Esophagus squamous epithelium (tissue), 5 donors: ENCODE measurements at places on chromosomes 12 and 14.

- no peak for DNase-seq
These were observed 362.0 kb downstream of the ETNK1 start for GRCh38 chr12:22986997-22987396.

DNA sequence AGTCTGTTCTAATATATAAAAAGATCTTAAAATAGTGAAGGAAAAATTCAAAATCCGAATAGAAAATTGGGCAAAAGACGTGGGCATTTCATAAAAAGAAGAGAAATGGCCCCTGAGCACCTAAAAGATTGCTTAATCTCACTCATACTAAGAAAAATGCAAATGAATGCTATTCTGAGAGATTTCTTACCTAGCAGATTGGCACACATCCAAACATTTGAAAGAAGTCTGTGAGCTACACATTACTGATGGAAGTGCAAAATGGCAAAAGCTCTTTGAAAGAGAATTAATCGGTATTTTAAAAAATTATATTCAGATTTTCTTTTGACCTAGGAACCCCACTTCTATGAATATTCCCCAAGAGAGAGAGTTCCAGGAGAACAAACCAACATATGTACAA lies 280.4 kb upstream of the GARIN6 start:
- DNase-seq, result no peak

DNA sequence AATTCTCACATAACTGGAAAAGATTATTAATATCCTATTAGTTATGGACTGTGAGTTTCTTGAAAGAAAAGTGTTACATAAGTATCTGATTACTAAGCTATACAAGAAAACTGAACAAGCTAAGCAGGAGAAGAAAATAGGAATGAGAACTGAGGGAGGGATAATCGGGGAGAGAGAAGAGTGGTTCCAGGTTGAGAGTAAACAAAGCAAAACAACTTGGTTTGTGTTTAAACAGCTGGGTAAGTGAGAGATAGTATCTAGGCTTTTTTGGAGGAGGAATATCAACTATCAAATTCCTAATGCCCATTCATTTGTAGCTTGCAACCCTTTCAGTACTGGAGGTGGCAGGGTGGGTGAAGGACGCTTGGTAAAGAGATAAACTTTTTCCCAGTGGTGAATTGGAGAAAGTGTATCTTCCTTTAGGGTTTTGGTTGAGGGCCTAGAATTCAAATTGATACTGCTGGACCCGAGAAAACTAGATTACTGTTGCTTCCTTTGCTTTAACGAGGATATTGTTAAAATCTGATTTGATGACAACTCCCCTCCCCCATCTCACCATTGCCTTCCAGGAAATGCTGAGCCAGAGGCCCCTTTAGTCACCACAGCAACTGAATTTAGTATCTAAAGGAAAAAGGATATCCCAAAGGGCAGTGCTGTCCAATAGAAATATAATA lies 2.0 kb upstream of the SLC2A3 start:
- no peak for DNase-seq

GRCh38 chr12:132610051-132610759 lies at the start of gene LRCOL1:
LRCOL1 (minus strand) TSS chr12:132610582; CDS start chr12:132606251, 4,331 bp downstream.
- DNase-seq, result no peak

- no peak for DNase-seq
These were observed 402.0 kb downstream of the SYT1 start for GRCh38 chr12:79266343-79267144.
